Activated effector memory CD4-positive, alpha-beta T cell treated with Interleukin-2 at 50 U/mL for 16 hours (primary cell): ENCODE measurements at places on chromosomes 12 and 14.
A peak's percentile ranks its signal among the peaks of the same experiment; 100 is the strongest.

DNA sequence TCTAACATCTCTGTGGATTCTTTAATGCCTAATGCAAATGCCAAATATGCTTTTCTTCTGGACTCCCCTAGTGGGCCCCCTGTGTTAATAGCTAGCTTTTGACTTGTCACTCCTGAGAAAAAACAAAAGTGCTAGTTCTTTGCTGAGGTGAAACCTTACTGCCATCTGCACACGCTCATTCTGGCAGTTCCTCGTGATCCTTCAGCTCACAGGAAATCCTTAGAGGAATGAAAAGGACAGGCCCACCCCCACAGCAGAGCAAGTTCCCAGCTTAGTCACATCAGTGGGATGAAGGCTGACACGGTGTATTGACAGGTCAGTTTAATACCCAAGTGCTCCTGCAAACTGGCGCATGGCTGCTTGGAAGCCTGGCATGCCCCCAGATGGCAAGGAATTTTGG, 165.1 kb upstream of the ATP2B1 start:
- DNase-seq = no peak

DNA sequence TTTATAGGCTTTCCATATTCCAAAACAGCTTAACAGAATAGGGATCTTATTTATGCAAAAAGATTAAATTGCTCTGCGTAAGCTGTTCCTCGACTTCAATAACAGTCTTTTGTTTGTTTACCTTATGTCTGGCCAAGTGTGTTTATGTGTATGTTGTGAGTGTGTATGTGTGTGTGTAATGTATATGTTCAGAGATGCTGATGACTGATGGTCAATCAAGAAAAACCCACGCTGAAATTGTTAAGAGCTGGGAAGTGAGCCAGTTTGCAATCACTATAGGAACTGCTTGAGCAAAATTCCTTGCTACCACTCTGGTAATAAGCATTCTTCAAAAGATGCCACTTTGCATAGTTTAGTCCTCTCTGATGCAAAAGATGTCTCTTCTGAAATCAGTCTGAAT, 59.6 kb downstream of the PRKD1 start:
- no peak for DNase-seq

DNA sequence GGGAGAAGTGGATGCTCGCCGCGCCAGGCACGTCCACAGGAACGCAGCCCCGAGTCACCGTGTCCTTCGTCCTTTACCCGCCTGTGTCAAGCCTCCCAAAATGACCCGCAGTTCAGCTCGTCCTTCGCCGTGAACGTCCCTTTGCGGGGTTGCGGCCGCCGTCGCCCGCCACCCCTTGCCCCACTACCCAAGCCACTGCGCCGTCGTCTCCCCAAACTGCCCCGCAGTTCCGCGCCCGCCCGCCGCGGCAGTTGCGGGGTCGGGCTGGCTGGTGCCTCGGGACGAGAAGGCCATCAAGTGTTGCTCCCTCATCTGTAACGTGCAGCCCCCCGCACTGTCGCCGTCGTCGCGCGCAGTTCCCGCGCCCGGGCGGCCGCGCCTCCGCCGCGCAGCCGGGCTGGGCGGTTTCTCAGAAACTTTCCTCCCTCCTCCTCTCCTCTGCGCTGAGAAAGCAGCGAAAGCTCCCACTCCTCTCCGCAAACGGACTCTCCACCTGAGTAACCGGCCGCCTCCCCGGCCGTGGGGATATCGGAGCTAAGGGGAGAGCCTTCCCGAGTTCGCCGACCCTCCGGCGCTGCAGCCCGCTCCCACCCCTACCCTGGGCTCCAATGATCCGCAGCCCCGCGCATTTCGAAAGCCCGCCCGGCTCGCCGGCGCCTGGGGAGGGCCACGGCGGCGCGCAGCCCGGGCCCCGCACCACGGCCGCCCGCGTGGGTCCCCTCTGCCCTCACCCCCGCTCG, 6.7 kb downstream of the CDKN1B start:
- peak; percentile 38 for DNase-seq

DNA sequence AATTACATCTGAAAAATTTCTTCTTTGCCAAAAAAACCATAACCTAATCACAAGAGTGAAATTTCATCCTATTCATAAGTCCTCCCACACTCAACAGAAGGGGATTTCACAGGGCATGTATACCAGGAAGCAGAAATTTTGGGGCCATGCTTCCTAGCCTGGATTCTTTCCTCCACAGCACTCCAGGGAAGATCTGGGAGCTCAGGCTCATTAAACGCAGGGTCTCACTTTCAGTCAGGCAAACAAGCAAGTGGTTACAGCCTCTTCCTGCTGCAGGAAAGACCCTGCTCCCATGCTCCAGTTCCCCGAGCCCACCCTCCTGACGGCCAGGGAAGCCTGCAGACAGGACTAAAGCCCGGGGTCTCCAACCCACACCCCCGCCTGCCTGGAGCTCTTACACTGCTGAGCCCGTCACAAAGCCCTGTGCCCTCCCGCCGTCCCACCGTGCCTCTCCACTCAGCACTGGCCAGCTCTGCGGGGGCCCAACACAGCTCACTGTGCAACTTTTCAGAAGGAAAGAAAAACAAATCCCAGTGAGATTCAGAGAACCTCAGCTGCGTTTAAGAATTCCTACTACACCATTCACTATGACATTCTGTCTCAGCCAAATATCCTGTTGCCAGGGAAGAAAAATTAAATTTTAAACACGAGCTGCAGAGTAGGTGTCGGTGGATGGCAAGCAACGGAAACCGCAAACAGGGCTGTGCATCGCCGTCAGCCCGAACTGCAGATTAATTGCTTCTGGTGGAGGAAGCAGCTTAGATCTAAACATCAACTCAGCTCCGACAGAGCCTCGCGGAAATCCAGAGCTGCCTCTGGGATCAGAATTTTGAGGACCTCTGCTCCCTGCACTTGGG, 106.7 kb upstream of the SFSWAP start:
- DNase-seq = peak; percentile 43

GRCh38 chr14:106879241-106879640, 1352.9 kb downstream of the TMEM121 start:
- DNase-seq = no peak

- DNase-seq = no peak
Measured at GRCh38 chr12:5912011-5912410, 33.0 kb downstream of the ANO2 start.

- no peak for DNase-seq
Measured at GRCh38 chr14:38001501-38001900, 206.2 kb upstream of the SSTR1 start.

- no peak for DNase-seq
Measured at GRCh38 chr12:63419154-63419553, 249.1 kb downstream of the DPY19L2 start.

GRCh38 chr14:95535226-95536021, 574 bp downstream of the GLRX5 start:
- DNase-seq = no peak

DNA sequence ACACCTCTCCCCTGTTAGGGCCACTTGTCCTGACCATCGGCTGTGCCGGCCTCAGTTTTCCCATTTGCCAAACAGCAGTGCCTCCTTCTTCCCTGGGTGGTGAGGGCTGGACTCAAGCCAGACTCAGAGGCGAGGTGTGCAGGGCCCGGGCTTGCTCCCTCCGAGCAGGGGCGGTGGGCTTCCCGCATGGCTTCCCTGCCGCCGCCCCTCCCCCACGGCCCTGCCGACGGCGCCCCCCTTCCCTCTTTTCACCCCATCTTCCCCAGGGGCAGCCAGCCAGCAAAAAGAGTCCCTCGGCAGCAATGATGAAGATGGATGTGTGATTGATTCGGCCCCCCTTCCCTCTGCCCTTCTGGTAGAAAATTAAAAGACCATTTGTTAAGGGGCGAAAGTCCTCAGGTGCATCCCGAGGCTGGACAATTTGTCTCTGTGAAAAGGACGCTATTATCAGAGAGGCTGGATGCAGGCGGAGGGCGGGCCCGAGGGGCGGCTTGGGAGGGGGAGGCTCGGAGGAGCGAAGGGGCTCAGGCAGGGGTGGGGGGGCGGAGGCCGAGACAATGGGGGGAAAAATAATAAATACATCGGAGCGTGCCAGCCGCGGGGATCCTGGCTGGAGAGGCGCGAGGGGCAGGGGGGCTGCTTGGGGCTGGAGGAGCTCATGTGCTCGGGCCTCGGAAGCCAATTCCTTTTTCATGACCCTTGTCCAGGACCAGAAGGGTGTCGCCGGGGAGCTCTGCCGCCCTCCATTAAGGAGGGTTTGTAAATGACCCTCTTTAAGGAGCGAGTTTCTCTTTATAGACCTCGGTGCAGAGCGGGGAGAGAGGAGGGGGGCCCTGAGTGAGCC, 48.0 kb upstream of the LHX5 start:
- DNase-seq = no peak

DNA sequence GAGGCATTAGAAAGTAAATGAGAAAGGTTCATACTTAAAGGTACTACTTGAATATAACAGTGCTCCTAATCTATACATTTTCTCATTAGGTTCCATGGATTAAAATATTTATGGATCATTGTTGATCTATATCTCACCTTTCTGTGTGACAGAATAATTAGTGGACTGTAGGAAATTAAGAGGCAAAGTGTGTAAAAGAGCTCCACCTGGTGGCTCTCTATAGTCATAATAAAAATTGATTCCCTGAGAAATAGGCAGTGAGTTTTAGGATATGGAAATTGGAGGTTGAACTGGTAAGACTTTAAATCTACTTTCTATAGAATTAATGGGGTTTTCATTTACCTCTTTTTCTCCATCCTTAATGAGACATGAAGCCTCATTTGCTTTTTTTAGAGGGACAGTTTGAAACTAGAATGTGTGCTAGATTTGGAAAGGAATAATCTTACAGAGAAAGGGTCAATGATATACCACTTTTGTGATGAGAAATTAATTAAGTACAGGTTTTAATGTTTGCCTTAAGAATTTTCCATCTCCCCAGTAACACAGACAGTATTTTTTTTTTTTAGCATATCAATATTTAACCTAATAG, 11.8 kb upstream of the DERA start:
- DNase-seq = no peak

GRCh38 chr14:52922656-52923055, 28.2 kb downstream of the FERMT2 start:
- DNase-seq = no peak

GRCh38 chr12:84696908-84697540, 215.6 kb downstream of the SLC6A15 start:
- no peak for DNase-seq

- no peak for DNase-seq
Measured at GRCh38 chr14:80705241-80705980, 236.1 kb downstream of the CEP128 start.

GRCh38 chr12:44509471-44509870, 366.6 kb downstream of the NELL2 start:
- no peak for DNase-seq

- no peak for DNase-seq
Measured at GRCh38 chr12:72869024-72869423, 596.9 kb downstream of the TRHDE start.

DNA sequence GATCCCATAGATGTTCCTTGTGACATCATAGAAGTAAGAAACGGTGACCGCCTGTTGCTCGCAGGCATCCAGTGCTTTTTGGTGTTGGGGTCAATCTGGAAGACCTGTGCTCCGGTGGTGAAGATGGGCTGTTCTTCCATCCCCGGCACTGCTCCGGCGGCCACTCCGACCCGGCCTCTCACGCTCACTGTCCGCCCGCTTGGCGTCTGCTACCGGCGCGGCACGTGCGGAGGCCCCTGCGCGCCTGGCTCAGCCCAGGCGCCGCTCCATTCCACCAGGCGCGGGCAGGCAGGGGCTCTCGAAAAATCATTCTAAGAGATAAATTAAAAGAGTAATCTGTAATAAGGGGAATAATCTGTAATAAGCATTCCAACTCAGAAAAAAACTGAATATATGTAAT, 934.5 kb downstream of the TMEM121 start:
- no peak for DNase-seq

DNA sequence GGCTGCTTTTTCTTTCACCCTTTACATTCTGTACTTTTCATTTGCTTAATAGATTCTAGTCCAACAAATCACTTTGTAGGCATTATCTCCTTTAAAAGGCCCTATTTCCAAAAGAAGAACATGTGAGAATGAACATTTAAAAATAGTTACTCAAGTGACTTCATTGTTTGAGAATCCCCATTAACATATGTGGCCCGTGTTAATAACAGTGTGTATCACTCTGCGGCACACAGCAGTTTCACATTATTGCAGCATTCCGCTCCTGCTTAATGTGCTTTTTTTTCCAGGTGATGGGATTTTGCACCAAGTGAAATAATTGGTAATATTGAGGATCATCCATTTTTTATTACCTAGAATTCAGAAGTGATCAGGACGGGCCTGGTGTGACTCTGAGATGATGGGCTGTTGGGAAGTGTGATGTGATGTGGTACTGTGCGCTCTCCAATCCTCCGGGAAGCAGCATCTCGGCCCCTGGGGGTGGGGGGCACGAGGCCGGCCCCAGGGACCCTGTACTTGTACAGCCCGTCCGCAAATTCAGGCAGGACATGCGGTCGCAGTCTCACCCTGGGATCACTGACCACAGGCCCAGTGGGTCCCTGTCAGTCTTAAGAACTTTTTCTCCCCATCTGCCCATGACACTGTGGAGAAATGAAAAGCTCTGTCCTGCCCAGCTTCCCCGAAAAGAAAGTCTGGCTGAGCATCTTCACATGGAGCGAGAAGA, 32.9 kb downstream of the SLC15A4 start:
- DNase-seq = no peak
